ENCODE measurements at places on chromosomes 2 and 18.

GRCh38 chr18:13715330-13715729 lies 11.0 kb downstream of the FAM210A start:
- no peak for DNase-seq

DNA sequence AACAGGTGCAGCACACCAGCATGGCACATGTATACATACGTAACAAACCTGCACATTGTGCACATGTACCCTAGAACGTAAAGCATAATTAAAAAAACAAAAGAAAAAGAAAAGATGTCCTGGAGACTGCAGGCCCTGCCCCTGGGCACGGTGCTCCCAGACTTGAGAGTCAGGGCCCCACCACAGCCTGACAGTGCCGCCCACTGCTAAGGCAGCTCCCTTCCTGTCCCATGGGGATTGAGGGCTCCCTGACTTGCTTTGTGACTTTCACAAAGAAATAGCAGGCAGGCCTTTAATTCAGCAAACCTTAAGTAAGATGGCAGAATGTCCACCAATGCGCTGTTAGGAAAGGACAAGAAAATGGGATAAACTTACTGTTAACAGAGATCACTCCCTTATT lies 116.8 kb downstream of the NDUFA10 start:
- DNase-seq = no peak

GRCh38 chr18:47587587-47587986 lies 336.1 kb upstream of the SKOR2 start:
- no peak for DNase-seq

DNA sequence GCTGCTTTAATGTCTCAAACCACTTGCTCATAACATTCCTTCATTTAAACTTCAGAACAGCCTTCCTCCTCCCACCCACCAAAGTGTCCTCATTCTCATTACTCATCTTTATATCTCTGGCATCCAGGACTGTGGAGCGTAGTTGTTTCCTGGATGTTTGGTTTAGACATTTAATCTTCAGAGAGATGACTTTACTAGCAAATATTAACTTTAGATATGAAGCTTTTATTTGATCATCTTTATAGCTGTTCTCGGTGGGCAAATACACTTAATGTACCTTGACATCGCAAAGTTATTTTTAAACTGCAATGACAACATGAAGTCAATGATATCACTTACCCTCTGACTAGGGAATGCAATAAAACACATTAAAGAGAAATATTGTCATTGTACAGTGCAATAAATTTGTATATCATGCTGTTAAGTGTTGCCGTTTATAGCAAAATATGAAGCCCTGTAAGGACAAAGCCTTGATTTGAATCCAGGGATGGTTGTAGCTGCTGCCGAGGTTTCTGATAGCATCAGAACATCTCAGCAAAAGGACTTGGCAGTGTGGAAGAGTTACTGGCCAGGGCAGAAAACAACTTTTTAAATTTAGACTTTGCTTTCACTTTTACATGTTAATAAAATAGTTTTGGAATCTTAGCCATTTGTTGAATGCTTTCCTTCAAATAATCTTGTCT lies 4.6 kb upstream of the LAMA3 start:
- no peak for DNase-seq

GRCh38 chr2:13923823-13924222 lies 708.7 kb upstream of the LRATD1 start:
- DNase-seq = no peak

GRCh38 chr2:184598316-184599053 lies at the start of gene ZNF804A:
Gene ZNF804A, plus strand, starts transcription at chr2:184598529. Its CDS starts 431 bp downstream, at chr2:184598960.
- DNase-seq = peak; percentile 78

- DNase-seq = no peak
Measured at GRCh38 chr18:8814206-8814605, 108.8 kb downstream of the MTCL1 start.

DNA sequence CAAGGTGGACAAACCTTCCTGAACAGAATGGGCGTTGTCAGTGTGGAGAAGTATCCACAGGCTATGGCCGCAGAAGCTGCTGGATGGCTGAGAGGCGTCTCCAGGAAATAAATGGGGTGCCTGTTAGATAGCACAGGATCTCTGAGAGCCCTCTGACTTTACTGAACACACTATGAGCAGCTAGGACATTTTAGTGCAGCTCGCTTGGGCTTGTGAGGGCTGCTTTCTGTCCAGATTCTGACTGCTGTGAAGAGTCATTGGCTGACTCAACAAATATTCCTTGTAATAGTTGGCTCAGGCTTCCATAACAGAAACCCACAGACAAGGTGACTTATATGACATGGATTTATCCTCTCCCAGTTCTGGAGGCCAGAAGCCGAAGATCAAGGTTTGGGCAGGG lies 100.2 kb upstream of the SNTG2 start:
- DNase-seq = no peak

DNA sequence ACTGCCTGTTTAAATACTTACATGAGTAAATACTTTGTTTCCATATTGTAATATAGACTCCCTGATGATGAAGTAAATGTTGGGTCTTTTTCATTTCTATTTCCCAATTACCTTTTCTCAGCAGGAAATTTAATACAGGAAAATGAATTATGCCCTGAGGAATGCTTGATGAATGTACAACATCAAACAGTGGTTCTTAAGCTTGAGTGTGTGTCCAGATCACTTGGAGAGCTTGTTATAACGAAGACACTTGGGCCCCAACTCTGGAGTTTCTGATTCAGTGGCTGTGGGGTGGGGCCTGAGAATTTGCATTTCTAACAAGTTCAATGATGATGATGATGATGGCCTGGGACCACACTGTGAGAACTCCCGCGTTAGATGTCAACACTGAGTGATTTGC lies 7.1 kb upstream of the ME2 start:
- no peak for DNase-seq

GRCh38 chr2:234333168-234334130 lies 163.4 kb downstream of the ARL4C start:
- no peak for DNase-seq

GRCh38 chr2:88442061-88442460 lies 10.4 kb downstream of the FOXI3 start:
- no peak for DNase-seq

DNA sequence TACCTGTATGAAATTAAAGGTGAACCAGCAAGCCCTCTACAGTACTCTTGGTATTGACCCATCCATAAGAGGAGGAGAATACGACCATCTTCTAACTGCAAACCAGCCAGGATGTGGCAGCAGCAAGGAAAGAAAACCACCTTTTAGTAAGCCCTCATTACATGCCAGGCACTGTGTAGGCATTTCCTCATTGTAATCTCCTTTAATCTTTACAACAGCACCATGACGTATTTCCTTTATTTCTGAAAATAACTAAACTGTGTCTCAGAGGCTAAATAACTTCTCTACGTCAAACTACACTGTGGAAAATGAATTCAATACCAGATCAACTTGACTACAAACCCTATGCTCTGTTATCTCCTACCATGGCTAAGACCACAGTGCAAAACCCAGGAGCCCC lies 18.2 kb downstream of the WDR35 start:
- DNase-seq = peak; percentile 37

DNA sequence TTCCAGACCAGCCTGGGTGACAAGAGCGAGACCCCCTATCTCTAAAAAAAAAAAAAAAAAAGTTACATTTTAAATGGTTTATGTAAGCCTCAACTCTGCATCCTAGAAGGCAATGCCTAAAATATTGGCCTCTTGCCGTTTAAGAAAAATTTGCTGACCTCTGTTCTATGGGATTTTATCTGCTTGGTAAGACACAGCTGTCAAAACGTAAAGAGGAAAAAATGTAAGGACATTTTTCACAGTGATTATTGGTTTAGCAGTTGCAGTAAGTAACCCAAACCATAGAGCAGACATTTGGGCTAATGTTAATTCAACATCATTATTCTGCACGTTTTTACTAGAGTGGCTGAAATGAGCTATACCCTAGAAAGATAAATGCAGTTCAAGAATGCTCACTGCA lies 14.4 kb upstream of the E2F6 start:
- no peak for DNase-seq

GRCh38 chr18:34648269-34648985 lies 61.7 kb upstream of the DTNA start:
- no peak for DNase-seq

DNA sequence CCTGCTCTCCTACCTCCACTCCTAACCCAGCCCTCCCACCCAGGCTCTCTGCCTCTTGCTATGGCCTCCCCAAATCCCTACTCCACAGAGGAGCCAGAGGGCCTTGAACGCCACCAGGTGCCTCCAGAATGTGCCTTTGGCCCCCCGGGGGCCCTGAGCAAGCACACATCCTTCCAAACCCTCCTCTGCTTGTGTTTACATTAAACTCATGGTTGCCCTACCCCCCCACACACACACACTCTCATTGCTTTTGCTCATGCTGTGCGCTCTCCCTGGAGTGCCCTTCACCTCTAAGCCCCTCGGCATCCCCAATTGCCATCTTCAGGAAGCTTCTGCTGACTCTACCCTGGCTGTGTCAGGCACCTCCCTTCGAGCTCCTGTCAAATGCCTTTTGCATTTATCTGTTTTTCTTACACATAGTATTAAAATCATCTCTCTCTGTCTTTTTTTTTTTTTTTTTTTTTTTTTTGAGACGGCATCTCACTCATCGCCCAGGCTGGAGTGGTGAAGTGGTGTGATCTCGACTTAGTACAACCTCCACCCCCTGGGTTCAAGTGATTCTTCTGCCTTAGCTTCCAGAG lies 16.3 kb upstream of the TET3 start:
- DNase-seq = no peak

DNA sequence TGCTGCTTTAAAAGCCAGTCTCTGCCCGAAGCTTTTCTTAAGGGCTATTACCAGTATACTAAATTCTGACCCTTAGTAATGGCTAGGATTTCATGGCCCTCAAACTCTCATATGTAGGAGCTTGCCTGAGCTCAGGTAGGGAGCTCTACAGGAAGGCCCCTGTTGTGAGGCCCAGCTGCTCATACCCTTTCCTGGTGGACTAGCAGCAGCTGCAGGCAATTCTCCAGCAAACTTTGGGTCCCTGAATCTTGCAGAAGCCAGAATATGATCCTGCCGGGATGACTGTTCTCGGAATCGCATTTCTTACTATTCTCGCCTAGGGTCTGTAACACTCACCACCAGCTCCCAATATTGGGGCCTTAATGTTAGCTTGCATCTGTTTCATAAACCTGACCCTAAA lies 106.4 kb upstream of the SERTAD2 start:
- DNase-seq = no peak

DNA sequence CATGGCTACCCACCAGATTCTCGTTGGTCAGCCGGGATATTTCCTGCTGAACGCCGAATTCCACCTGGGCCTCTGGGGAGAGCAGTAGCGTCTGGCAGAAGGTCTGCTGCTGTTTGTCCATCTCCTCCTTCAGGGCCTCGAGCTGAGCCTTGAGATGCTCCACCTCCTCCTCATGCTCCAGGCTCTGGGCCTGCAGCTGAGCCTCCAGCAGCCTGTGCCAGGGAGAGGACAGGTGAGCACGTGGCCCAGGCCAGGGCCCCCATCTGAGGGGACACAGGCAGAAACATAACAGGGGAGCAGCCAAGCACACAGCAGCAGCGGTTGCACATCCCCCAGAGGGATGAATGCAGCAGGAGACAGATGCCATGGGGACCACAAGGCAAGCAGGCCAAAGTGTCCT lies 40.1 kb upstream of the ACAA2 start:
- DNase-seq = no peak

DNA sequence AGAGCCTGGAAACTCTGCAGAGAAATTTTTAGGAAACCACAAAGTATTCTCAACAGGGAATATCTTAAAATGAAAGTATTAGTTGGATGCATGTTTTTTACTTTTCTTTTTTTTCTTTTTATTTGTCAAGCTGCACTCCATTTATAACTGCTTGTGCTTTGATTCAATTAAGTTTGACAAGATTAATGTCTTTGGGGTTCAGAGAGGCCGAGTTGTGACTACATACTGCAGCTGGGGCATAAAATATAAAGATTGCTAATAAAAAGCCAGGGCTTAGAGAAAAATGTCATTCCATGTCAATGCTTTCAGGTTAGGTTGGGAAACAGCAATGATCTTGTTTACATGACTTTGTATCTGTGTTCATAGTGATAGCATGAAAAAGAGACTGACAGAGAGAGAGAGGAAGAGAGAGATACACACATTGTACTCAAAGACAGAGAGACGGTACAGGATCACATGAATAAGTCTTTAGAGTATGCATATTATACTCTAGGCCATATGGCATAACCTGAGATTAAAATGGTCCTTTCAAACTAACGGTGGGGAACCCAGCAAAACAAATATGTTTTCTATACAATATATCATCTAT lies 1022.3 kb upstream of the CNTNAP5 start:
- DNase-seq = no peak

GRCh38 chr2:213491376-213491775 lies 207.1 kb downstream of the SPAG16 start:
- no peak for DNase-seq

DNA sequence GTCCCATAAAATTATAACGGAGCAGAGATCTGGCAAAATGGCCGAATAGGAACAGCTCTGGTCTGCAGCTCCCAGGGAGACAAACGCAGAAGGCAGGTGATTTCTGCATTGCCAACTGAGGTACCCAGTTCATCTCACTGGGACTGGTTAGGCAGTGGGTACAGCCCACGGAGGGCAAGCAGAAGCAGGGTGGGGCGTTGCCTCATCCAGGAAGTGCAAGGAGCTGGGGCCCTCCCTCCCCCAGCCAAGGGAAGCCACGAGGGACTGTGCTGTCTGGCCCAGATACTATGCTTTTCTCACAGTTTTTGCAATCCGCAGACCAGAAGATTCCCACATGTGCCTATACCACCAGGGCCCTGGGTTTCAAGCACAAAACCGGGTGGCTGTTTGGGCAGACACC lies 22.8 kb downstream of the ICA1L start:
- peak; percentile 46 for DNase-seq

DNA sequence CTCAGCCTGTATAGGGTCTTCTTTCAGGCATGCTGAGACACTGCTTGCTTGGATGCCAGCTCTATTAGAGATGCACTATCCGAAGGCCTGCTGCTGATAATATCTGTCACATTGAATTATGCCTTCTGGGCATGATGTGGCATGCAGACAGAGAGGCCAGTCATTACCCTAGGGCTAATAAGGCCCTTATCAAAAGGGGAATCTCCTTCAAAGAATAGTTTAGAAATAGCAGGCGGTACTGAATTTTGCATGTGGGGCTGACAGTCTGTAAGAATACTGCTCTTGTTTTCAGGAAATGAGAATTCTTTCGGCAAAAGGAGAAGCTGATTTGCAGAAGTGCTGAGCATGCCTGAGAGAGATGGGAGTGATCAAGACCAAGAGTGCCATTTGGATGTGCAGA lies 13.1 kb upstream of the LHCGR start:
- DNase-seq = peak; percentile 58

DNA sequence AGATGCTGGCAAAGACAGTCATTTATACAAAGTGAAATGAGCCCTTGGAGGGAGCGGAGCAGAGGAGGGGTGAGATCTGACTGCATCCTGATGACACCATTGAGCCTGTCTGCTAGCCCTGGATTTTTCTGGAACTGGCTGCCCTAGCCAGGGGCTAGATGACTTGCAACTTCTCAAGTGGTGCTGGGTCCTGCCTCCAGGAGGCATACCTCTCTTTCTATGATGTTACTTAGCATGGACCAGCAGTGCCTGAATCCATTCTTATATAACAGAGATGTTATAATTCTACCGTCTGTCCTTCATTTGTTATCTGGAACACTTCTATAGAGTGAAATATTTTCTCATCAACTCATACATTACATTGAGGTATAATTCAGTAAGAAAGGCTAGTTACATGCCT lies 8.5 kb upstream of the TWIST2 start:
- no peak for DNase-seq

Data from Kasumi-1 (cell line).